ENCODE measurements at places on chromosomes 4 and X. TPM values are rescaled to one million over a fixed set of nuclear protein-coding genes. Genes with fewer than 3 reads are reported as not detected.

GRCh38 chr4:68718447-68719074, 48.1 kb upstream of the UGT2B15 start:
- no peak for DNase-seq

GRCh38 chr4:80926446-80926845, 104.1 kb upstream of the BMP3 start:
- DNase-seq = no peak

DNA sequence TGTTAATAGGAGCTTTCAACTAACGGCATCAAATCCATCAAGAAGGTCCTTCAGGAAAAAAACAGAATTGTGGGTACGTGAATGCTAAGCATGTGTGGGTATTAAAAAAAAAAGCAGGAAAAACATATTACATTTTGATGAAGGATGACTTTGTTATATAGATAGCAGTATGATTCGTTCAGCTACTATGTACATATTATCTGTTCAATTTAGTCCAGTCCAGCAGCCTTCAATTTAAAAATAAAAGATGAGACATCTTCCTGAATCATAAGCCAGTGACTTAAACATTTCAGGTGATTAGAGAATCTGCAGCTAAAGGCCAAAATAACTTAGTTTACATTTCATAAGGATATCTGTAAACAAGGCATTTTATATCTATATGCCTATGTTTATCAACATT, 63.4 kb downstream of the LCORL start:
- no peak for DNase-seq

DNA sequence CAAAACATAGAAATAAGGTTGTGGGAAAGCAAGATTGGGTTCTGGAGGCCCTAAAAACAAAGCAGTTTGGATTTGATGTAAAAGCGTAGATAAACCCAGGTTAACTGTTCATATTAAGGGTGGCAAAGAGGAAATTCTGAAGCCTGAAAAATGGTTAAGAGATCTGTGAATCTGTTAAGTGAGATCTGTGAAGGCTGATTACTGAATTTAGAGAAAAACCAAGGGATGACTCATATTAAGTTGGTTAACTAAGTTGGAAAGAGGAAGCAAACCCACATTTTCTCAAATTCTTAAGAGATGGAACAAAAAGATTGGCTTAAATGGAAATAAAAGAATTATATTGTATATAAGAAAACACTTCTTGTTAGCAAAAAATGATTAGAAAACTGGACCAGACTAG, 22.8 kb downstream of the GPAT3 start:
- no peak for DNase-seq

DNA sequence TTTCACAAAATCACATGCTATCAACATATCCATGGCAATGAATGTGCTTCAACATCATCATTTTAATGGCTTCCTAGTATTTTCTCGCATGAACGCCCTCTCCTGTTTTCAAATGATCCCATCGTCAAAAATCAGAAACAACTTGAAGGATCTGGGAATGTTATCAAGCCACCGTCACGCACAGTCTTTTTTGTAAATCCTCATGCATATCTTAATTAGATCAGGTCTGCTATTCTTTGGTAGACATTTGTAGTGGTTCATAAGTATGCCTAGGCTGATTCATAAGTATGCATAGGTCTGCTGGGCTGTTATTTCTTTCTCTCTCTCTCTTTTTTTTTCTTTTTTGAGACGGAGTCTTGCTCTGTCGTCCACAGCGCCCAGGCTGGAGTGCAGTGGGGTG, 101.6 kb downstream of the CLNK start:
- DNase-seq = no peak

DNA sequence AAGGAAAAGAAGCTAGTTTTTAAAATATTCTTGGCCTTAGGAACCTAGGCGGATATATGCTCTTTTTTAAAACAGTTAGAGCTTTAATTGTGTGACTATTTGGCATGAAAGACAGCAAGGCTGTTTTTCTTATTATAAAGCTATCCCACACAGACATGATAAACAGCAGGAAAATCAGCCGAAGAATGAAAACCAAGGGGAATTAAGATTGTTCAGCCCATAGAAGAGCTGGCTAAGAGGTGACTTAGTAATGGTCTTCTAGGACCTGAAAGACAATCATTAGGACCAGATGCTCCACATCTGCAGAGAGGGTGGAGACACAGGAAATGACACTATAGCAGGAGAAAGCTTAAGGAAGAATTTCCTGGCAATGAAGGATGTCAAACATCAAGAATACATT, 171.4 kb upstream of the NRK start:
- DNase-seq = no peak

- no peak for DNase-seq
Observed at GRCh38 chr4:106717091-106717490, 319.0 kb downstream of the DKK2 start.

GRCh38 chrX:65862638-65863037, 177.2 kb downstream of the VSIG4 start:
- no peak for DNase-seq

DNA sequence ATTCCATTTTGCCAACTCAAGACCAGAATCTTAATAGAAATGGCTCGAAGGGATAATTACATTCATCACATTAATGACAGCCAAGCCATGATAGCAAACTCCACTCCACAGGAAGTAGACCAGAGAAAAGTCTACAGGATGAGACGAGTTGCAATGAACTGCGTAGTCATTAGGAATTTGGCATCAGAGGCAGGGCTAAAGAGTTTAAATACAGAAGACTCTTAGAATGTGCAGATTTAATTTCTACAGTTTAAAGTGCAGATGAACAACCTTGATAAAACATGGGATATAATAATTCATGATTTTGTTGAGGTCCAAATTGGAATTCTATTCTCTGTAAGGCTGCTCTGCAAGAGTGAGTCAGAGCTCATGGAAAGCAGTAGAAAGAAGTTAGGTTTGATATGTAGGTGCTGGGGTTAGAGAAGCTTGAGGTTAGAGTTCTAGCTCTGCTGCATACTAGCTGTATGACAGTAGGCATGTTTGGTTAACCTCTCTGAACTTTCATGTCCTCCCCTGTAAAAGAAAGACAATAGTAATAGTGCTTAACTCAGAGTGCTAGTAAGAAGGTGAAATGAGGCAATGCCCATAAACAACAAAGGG, 32.2 kb downstream of the LNX1 start:
- DNase-seq = no peak

- DNase-seq = no peak
Observed at GRCh38 chr4:16731776-16732380, 166.6 kb downstream of the LDB2 start.

DNA sequence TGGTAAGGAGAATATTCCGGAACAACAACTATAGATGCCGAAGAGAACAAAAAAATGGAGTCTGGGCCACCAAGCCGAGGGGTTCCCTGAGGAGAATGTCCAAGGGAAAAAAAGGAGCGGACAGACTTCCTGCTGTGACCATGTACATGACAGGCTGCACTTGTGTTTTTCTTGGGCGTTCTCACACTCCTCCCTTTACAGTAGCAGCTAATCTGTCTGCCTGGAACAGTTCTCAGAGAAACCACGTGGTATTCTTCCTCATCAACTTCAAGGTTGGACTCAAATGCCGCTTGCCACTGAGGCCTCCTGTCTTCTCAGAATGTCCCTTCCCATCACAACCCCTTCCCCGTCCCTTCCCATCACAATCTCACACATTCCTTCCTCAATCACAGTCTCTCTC, 30.8 kb upstream of the MTNR1A start:
- no peak for DNase-seq

DNA sequence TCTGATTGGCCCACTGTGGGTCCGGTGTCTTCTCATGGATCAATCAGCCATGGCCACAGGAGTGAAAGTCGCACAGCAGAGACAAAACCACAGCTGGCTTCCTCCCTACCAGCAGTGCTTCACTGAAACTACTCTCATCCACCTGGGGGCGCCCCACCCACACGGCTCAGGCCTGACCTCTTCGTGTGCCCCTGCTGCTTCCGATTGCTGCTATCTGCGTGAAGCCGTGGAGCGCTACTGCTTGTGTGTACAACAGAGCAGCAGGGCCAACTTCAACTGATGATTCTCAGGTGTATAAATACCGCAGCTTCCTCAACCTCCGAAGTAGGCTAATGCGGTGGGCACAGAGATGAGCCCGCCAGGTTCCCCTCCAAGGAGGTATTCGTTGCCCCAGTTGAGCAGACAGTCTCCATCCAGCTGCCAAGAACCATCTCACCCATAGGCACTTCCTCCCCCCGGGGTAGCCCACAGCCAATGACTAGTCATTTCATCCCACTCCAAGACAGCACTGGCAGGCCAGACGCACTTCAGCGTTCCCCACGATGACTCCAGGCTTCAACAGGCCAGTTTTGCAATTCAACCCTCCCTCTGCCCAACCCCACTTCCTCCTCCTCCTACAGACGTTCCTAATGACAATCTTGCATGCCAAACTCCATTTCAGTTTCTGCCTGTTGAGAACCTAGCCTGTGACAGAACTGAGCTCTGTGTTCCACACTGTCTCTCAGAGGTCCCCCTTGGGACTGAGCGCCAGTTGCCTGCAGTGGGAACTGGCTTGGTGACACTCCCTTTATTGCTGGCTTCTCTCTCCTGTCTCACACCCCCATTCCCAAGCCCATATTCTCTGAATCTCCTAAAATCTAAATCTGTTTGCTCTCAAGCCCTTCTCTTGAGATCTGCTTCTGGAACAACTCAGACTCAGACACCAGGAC, 41.3 kb upstream of the ATP6AP2 start:
- no peak for DNase-seq

- no peak for DNase-seq
Observed at GRCh38 chr4:124253080-124253479, 459.5 kb downstream of the ANKRD50 start.

- no peak for DNase-seq
Observed at GRCh38 chrX:8988446-8988845, 45.5 kb downstream of the FAM9B start.

DNA sequence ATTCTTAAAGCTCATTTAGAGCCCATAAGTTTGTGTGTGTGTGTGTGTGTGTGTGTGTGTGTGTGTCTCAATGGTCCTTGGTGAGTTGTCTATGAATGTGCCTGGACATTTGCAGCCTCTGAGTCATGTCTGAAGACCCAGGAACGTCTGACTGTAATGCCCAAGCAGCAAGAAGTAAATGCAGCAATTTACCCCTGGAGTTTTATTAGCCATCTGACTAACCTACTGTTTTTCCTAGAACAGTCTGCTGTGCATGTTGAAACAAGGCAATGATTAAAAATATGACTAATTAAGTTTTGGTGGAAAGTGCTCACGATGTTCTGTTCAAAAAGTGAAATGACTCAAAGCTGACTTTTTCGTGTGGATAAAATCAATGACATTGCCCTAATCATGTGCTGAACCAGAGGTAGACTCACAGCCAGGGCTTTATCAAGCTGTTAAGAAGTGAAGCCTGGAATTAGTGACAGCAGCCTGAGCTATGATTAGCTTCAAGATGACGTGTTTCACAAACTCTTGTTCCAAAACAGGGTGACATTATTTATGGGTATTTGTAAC, 201.6 kb downstream of the CPE start:
- no peak for DNase-seq

GRCh38 chr4:108637856-108638255, 12.5 kb upstream of the OSTC start:
- no peak for DNase-seq

GRCh38 chrX:11426712-11427452, 133.7 kb downstream of the AMELX start:
- DNase-seq = no peak

DNA sequence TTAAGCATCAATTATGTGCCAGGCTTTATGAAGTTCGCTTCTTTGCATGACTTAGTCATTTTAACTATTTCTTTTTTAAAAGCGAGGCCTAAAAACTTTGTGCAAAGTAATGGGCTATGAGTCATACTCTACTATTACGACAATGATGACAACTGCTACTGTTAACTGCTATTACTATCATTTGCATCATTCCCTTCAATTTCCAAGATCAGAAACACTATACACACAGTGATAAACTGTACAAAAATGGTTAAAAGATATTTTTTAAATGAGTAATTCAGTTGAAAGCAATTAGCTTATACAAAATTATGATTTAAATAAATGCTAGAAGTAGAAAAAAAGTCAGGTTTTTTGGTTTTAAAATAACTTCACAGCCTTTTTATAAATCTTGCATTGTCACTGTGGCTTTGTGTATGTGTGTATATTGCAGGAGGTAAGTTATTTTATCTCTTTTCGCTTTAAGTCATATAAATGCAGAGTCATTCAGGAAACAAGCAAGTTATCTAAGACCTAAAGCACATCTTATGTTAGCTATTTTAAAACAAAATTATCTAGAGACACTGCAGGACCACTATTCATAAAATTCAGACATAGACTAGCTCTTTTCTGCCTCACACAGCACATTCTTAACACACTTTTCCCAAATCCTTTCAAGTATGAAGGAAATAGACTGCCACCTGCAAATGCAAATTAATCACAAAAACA, 18.5 kb upstream of the CXCL3 start:
- DNase-seq = peak; percentile 47

- DNase-seq = no peak
Observed at GRCh38 chr4:22790631-22791030, 97.9 kb downstream of the GBA3 start.

- no peak for DNase-seq
Observed at GRCh38 chr4:154417373-154417673, 74.3 kb downstream of the DCHS2 start.

DNA sequence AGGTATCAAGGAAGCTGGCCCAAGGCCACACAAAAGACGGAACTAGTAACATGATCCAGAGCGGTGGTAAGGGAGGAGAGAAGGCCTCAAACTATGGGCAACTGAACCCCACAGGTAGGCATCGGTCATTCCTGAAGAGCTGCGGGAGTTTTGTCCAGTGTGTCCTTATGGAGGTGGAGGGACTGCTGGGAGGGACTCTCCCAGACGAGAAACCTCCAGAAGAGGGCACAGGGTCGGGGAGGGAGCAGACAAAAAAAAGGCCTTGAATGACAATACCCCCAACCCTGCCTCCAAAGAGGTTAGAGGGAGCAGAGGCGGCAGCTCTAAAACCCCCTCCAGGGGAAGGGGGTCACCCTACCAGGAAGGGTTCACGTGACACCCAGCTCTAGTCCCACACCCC, 6.5 kb downstream of the PQBP1 start:
- no peak for DNase-seq

- DNase-seq = no peak
Observed at GRCh38 chr4:20487852-20488251, 212.4 kb upstream of the PACRGL start.

- DNase-seq = no peak
Observed at GRCh38 chrX:136057567-136057966, 72.3 kb downstream of the SLC9A6 start.

DNA sequence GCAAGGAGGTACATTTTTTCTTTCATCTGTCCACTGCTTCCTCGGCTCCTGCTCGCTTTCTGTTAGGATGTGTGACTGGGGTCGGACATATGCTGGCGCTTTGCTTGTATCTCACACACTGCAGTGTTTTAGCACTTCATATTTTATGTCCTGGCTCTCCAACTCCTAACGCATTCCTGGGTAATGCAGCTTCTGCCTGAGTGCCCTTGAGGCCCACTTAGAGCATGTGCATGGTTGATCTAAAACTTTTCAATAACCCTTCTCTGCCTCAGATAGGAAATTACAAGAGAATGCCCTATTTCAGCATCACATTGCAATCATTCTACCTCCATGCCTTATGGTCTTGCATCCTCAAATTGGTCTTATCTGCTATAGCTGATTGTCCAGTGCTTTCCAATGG, 65.3 kb downstream of the NEIL3 start:
- DNase-seq = no peak

ATP10D gene
- 35.2 TPM for total RNA-seq

WDFY3 gene
- 35.4 TPM for total RNA-seq

GPRASP1 gene
- 1.1 TPM for total RNA-seq

MAGEB10 gene
- total RNA-seq = not detected

ADAM29 gene
- total RNA-seq = not detected

CCSER1 gene
- 4.1 TPM for total RNA-seq

TMPRSS11E gene
- not detected for total RNA-seq

SLC6A14 gene
- total RNA-seq = 0.44 TPM

F11 gene
- total RNA-seq = not detected

ZCCHC18 gene
- total RNA-seq = not detected

NEIL3 gene
- total RNA-seq = 16.2 TPM

Data from PC-9 (cell line).